ENCODE measurements at places on chromosomes 7 and 10.

- no peak for DNase-seq
These were observed 85.4 kb upstream of the GSDME start for GRCh38 chr7:24842449-24843241.

DNA sequence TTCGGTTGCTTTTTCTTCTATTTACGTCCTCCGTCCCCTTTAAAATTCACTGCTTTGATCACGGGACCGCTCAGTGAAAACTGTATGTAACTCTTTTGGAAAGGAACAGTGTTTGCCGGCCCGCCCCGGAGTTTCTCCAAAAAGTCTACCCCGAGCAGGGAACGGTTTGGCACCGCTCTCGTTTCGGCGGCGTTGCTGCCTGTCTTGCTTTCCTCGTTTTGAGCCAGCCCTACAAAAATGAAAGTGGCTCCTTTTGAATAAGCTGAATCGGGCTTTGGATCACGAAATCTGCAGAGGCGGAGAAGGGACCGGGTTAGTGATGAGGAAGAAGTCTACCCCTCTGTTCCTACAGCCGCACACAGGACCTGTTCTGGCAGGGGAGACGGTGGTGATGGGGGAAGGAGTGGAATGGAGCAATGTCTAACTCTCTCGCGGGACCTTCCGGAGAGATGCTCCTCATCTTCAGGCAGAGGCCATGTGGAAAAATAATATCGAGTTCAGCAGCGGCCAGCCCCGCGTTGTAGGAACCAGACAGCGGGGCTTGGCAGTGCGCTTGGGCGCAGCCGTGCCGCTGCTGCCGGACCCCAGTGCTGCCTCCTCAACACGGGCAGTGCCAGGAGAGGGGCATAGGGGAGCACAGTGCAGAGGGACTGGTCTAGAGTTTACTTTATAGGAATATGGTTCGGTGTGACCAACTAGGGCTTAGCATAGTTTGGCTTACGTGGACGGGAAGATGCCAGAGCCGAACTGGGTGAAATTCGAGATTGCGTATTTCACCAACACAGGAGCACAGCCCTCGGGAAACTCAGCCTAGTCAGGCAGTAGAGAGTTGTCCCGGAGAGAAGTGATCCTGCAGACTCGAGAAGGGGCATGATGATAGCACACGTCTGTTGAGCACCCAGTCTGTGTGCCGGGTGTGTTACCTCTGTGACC, 1.4 kb downstream of the HTRA1 start:
- DNase-seq: no peak

- no peak for DNase-seq
These were observed 25.1 kb upstream of the LIMK1 start for GRCh38 chr7:74058486-74058885.

- no peak for DNase-seq
These were observed 143.2 kb downstream of the GRK5 start for GRCh38 chr10:119350502-119351097.

- no peak for DNase-seq
These were observed 66.2 kb upstream of the CCNY start for GRCh38 chr10:35270100-35270499.

GRCh38 chr7:79434867-79435266, 18.6 kb downstream of the MAGI2 start:
- no peak for DNase-seq

DNA sequence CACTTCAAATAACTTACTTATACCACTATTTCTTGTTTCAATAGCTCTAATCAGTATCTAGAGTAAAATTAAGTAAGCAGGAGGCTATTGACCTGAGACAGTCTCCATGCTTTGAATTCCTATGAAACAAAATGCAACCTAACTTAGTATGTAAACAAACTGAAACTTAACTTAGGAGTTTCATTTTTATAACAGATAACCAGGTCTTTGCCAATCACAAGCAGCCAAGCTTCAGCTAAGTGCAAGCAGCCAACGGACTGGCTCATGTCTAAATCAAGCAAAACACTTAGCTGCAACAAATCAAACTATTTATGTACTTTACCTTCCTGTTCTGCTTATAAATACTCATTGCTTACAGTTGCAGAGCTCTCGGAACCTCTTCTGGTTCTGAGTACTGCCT, 4.4 kb upstream of the GSTK1 start:
- no peak for DNase-seq
